ENCODE measurements at places on chromosomes 13 and 19.

DNA sequence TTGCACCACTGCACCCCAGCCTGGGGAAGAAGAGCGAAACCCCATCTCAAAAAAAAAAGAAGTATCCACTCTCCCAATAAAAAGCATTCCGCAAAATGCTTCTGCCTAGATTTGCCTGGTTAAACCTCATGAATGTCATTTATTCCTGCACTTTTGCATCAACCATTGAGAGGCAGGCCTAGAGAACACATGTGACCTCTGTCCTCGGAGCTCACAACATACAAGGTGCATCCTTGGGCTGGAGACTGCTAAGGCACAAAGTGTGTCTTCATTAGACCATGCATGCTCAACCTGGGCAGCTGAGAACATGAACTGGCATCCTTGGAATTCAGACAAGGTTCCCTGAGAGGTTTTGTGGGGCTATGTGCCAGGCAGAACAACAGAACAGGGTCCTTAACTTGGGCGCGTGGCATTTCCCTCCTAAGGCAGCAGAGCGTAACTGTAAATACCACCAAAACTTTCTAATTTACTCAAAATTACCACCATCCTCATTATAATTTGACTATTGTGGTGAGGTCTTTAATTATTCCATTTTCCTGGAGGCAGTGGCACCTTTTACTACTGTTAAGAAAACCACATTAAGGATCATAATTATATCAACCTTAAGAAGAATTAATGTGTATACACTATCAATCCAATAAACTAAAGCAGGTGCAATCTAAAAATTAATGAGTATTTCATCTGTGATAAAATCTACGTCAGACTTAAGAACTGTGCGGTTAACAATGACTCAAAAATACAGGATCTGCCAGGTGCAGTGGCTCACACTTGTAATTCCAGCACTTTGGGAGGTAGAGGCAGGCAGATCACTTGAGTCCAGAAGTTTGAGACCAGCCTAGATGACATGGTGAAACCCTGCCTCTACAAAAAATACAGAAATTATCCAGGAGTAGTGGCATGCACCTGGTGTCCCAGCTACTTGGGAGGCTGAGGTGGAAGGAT lies 13.8 kb downstream of the RCBTB1 start:
- DNase-seq: no peak

DNA sequence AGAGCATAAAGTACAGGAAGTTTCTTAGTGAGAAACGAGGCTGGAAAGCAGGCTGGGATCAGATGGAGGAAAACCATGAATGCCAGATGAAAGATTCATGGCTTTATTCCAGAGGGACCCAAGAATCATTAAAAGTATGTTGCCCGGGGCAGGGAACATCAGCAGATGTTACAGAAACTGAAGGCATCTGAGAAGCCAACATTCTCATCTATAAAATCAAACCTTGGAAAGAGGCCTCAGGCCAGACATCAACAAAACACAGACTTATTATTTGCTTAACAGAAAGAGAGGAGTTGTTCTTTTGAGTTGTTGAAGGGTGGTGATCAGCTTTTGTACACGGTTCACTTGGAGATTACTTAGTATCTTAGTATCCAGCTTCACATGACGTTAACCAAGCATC lies 543.6 kb downstream of the RFC3 start:
- no peak for DNase-seq

- DNase-seq: no peak
Observed at GRCh38 chr19:5575590-5575989, 7.8 kb upstream of the TINCR start.

- peak; percentile 53 for DNase-seq
Observed at GRCh38 chr19:2503521-2504109, 27.7 kb downstream of the GADD45B start.

DNA sequence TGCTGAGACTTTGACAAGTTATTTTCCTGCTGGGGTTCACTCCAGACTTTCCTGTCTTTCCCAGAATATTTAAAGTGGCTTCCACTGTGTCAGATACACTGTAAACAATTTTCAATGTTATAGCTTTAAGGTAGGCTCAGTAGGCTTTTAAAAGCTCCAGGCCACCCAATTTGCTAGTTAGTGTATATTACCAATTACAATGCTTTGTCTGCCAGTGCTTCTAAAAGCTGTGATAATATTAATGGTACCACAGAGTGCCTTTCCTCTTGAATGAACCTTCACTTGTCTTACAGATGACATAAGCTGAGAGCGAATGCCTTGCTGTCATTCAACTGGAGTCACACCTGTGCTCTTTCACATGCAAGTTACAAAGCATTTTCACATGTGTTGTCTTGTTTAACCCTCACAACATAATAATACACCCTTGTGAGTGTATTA lies 239.7 kb upstream of the HTR2A start:
- DNase-seq: no peak

DNA sequence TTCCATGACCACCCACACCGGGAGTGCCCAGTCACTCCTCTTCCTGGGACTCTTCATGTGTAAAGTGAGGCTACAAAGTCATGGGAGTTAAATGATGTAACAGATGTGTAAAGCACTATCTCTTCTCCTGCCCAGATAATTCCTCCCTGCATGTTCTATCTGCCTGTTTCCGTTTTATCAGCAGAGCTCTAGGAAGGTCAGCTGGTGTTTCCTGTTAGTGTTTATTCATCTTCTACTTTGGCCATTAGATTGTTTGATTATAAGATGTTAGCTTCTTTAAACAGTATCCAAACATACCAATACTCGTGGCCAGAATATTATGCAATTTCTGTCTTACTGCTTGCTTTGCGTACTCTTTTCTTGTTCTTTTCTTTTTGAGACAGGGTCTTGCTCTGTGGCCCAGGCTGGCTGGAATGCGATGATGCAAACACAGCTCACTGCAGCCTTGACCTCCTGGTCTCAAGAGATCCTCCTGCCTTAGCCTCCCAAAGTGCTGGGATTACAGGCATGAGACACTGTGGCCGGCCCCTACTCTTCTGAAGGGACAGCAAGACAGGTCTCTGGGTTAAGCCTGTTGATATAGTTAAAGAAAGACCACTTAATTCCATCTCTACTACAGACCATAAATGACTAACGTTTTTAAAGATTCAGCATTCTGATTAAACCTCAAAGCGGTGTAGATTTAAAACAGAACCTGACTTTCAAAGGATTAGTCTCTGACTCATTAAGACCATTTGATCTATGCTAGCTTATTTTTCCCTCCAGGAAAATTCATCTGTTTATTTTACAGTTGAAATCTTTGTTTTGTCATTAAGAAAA lies 97.4 kb upstream of the AKAP11 start:
- DNase-seq: no peak

GRCh38 chr13:97273341-97273831 lies 51.3 kb downstream of the MBNL2 start:
- DNase-seq: no peak

DNA sequence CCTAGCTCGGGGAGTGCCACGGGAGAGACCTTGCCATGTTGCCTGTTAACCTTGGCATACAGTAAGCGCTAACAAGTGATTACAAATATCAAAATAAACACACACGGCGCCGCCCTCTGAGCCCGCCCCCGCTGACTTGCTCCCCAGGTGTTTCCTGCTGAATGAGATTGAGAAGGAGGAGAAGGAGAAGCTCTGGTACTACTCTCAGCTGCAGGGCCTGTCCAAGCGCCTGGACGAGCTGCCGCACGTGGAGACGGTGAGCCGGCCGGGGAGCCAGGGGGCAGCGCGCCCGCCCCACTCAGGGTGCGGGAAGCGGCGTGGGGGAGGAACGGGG lies 5.0 kb downstream of the APC2 start:
- no peak for DNase-seq

DNA sequence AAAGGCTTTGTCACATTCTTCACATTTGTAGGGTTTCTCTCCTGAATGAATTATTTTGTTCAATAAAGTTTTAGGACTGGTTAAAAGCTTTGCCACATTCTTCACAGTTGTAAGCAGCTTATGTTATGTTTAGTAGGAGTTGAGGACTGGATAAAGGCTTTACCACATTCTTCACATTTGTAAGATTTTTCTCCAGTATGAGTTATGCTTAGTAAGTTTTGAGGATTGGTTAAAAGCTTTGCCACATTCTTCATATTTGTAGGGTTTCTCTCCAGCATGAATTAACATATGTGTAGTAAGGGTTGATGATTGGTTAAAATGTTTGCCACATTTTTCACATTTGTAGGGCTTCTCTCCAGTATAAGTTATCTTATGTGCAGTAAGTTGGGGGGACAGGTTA lies 79.9 kb downstream of the ZNF431 start:
- no peak for DNase-seq

DNA sequence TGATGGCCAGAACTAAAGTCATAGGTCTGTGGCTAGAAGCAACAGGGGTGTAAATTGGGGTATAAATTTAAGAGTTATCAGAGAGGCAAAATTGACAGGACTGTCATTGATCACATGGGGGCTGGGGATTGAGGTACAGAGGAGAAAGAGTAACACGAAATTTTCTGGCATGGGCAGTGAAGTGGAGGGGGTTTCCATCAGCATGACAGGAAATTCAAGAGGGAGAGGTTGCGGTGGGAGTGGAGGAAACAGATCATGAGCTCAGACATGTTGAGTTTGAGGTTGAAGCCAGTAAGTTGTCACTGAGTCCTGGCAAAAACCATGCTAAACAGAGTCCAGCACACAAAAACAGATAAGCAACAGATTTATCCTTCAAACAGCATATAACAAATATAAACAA lies 192.1 kb upstream of the TSC22D1 start:
- peak; percentile 58 for DNase-seq

DNA sequence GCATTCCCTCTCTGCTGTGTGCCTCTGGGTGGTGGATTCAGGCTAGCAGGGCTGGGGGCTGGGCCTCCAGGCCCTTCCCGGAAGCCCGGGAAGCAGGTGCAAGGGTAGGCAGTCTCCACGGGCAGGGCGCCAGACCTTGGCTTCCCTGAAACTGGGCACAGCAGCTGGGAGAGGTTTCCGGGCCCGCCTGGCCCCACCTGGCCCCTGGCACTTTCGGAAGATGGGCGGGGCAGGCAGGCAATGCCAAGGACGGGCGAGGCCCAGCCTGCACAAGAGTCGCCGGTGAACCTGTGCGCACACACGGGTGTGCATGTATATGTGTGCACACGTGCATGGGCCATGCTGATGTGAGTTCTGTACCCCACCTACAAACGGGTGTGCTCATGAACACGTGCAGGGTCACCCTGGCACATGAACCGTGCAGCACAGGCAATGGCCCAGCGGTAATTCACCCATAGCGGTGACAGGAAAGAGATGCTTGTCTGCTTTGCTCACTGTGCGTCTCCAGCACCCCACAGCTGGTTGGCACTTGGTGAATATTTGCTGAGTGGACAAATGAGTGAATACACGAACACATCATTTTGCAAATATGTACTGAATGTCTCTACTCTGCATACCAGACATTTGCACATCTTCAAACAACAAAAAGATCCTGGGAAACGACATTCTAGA lies 15.3 kb downstream of the GADD45B start:
- DNase-seq: no peak

Measured in T-cell (primary cell).